G401 (cell line): ENCODE measurements at places on chromosomes 4 and X. TPM values are rescaled to one million over a fixed set of nuclear protein-coding genes. Genes with fewer than 3 reads are reported as not detected.

GRCh38 chr4:26132858-26133257 is 188.0 kb upstream of the RBPJ start:
- no peak for DNase-seq

- DNase-seq = no peak
These were observed 62.5 kb downstream of the PPEF1 start for GRCh38 chrX:18769812-18770573.

DNA sequence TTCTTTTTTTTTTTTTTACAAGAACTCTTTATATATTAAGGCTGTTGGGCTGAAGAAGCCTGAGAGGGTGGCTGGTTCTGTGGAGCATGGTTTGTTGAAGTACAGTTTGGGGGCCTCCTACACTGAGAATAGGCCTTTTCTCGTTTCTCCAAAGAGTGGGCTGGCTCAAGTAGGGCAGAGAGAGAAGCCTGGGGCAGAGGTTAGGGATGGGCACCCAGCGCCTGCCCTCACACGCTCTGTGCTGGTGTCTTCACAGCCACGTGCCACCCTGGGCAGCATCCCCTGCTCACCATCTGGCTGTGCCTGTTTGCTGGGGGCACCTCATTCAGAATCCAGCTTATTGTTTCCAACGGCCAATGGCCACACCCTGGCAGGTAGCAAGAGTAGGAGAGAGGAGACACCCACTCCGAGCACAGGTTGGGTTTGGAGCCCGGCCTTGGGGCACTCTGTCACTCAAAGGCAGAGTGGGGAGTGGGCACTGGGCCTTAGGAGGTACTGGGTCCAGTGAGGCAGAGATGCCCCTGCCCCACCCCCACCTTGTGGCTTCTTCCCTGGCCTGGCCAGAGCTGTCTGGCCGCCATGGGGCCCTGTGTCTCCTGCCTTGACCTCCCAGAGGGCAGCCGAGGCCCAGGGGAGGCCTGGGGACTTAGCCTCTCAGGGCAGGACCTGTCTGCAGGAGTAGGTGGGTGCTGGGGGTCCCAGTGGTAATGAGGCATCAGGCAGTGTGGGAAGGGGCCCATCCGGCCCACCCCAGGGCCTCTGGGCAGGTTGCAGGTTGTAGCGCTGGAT is 2.9 kb downstream of the MSANTD1 start:
- no peak for DNase-seq

GRCh38 chr4:73034896-73035295 is 34.6 kb downstream of the COX18 start:
- DNase-seq = no peak

GRCh38 chr4:25406081-25406692 is 29.1 kb downstream of the ANAPC4 start:
- no peak for DNase-seq

DNA sequence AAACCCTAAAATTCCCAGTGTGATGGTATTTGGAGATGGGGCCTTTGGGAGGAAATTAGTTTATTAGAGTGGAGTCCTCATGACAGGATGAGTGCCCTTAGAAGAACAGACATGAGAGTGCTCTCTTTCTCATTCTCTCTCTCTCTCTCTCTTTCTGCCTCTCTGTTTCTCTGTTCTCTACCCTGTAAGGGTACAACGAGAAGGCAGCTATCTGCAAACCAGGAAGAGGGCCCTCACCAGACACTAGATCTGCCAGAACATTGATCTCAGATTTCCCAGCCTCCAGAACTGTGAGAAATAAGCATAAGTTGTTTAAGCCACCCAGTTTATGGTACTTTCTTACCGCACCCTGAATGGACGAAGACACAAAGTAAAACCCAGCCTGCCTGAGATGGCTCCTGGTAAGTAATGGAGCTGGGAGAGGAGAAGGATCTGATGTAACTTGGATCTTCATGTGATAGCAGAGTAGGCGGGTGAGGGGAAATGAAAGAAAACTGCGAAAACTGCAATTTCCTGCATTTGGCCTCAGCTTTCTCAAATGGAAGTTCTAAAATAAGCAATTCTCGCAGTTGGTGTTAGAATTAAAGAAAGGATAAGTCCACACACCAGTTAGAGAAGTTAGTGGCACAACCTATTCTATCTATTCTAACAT is 8.7 kb upstream of the CDS1 start:
- no peak for DNase-seq

DNA sequence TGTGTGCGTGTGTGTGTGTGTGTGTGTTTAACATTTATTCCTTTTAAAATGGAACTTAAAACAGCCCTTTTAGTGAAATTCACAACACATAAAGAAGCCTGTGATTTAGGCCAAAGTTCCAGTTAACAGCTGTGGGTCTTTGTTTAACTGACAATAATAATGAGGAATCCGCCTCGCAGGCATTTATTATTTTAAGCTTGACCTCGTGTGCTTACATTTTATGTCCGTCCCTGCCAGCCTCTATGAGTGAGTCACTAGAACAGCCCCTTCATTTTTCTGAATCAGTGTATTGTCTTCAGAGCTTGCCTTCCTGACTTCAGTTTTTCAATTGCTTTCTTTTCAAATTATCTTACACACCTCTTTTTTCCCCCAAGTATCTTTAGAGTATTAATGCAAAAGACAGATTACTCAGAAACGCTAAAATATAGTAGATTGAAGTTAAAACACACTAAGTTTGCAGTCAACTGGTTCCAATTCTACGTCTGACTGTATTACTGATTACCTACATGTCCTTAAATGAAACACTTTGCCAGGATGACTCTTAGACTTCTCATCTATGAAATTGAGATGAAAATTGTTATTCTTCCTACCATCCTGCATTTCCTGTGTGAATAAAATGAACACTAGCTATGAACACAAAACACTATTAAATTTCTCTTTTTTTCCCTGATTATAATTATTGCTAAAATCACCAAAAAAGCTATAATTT is 319.6 kb upstream of the HS3ST1 start:
- no peak for DNase-seq

- DNase-seq = no peak
These were observed 136.7 kb downstream of the SMIM20 start for GRCh38 chr4:26050671-26051070.

- DNase-seq = peak; percentile 88
These were observed 7.0 kb downstream of the MXD4 start for GRCh38 chr4:2254665-2255500.

GRCh38 chr4:7382634-7383014 is 52.1 kb downstream of the PSAPL1 start:
- no peak for DNase-seq

DNA sequence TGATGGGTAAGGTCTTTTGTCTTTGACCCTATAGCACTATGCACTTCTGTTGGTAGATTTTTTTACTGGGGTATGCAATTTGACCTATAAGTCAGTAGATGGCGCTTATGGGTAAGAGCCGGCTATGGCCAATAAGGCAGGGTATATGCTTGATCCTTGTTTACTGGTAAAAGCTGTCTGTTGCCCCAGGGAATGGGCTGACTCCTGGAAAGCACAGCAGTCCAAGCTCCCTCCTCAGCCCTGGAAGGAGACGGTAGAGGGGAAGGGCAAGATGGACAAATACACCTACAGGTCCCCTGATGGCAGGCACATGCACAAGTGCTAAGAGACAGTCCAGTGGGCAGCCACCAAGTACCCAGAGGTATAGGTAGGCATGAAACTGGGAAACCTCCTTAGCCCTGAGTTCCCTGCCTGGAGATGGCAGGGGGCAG is 63.7 kb downstream of the ADAMTS3 start:
- DNase-seq = peak; percentile 16

DNA sequence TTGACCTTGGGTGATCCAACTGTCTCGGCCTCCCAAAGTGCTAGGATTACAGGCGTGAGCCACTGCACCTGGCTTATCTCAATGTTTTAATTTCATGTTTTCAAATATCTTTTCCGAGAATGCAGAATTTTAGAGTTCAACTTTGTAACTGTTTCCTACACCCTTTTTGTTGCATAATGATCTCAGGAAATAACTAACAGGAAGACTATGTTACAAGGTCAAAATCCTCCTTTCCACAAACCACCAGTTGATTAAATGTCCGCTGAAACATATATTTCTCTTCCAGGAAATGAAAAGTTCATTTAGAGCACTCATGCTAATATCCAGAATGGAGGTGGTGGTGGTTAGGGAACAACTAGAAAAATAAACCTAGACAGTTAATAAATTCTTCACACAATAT is 377.8 kb downstream of the PPP4R3C start:
- DNase-seq = no peak

DNA sequence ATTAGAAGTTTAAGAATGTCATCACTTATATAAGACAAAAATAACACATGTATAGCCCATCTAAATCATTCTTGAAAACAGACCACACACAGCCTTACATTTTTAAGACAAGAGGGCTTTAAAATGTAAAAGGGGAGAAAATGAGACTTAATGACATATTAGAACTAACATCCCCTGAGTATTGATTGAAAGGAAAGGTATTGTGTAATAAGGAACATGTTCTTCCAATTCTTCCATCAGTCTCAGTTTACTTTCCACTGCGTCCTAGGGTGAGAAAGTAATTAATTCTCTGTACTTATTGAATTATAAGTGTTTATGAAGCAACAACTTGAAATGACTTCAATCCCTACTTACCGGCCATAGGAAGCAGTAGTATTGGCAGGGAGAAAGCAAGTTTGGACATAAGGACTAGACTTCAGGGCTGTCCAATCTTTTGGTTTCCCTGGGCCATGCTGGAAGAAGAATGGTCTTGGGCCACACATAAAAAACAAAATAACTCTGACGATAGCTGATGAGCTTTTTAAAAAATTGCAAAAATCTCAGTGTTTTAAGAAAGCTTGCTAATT is 202.7 kb upstream of the SPRY1 start:
- DNase-seq = no peak

DNA sequence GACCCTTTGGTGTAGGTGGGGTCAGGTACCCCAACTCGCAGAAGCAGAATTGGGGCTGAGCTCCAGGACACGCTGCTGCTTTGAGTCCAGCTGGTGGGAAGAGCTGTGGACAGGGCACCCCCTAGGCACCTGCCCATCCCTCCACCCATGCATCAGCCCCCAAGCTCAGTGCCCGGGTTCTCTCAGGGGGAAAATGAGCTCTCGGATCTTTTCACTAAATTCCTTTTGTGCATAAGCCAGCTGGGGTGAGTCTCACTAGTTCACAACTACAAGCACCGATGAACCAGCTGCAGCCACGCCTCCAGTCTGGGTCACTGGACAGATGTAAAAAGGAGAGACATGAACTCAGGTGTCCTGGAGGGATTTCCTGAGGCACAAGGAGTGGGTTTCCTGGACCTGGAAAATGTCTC is 286.8 kb downstream of the CRLF2 start:
- DNase-seq = no peak

DNA sequence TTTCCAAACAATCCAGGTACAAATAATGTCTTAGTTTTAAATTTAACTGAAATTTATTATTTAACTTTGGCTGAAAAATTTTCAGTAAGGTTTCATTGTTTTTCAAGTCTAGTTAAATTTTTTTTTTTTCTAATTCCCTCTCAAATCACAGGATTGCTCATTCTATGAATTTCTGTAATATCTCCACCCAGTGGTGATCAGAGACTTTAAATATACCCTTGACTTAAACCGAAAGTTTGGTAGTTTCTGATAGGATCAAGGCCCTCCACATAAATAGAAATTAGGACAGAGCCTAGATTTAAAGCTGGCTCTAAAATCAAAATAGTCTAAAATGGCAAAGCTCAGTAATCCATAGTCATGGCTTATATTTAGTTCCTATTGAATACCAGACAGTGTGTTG is 175.4 kb downstream of the TBCK start:
- DNase-seq = no peak

DNA sequence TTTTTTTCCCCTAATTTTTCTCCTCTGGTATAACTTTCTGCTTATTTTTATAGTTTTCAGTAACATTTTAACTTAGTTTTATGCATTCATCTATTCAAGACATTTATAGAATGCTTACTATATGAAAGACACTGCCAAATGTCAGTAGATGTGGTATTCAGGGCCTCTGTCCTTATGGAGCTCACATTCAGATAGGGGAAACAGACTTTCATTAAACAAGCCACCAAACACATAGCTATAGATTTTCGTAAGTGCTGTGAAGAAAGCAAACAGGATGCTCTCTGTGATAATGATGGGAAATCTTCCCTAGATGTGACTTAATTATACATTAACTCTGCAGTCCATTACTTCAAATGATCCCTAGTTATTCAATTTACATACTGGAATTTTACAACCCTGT is 362.0 kb upstream of the FTHL17 start:
- DNase-seq = no peak

- DNase-seq = no peak
These were observed 9.3 kb upstream of the SAT1 start for GRCh38 chrX:23773601-23774175.

DNA sequence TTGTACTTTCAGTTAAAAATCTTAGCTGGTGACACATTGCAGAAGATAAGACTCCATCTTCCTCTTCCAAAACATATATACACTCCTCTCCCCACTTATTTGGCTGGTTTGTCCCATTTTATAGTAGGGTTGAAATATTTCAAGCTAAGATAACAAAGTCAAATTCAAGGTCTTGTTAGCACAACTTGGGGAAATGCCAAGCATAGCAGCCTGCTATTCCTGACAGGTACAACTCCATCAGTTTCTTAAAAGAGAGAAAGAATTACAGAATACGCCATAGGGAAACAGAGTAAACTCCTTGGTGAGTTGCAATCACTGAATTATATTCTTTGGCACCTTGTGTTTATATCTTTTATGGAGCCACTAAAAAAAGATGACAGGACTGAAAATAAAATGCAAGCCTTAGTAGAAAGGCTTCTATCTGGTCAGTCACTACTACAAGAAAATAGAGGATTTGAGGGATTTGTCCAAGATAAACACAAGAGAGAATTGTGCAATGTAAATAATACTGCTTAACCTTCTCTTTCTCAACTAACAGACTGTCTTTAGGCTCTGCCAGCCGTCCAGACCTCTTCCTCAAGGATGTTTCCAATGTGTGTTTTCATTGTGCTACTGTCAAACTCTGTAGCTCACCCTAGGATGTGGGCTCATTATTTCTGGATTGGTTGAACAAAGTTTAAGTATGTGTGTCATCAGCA is 170.3 kb downstream of the VEGFC start:
- no peak for DNase-seq

DNA sequence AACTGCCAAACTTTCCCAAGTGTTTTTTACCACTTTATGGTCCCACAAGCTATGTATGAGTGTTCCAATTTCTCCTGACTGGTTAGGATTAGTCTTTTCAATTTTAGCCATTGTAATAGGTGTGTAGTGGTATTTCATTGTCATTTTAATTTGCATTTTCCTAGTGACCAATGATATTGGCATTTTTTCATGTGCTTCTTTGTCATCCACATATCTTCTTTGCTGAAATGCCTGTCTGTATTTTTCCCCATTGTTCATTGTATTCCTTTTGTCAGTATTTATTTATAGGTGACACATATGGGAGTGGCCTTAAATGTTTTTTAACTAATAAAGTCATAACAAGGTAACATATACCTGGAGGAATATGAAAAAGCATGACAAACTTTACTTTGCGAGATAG is 9.2 kb upstream of the UBE2D3 start:
- no peak for DNase-seq

Gene GPC4
- 18.0 and 28.1 TPM in 2 replicates for total RNA-seq

Gene LRBA
- 35.9 and 71.7 TPM in 2 replicates for total RNA-seq

Gene AMOT
- under 0.01 TPM in 1 of 2 replicates, not detected in the other for total RNA-seq

Gene UVSSA
- total RNA-seq = 3.6 and 8.8 TPM in 2 replicates

Gene HAUS7
- total RNA-seq = 50.8 and 63.6 TPM in 2 replicates

Gene MFAP3L
- 0.06 and 1.7 TPM in 2 replicates for total RNA-seq
